ENCODE measurements at places on chromosomes 11 and 22. TPM values are rescaled to one million over a fixed set of nuclear protein-coding genes. Genes with fewer than 3 reads are reported as not detected.

The OR8D1 gene
- total RNA-seq: not detected

The TXNRD2 gene
- total RNA-seq: 53.0 TPM

The CASP12 gene
- total RNA-seq: not detected

The OR52I1 gene
- not detected for total RNA-seq

The FRMD8 gene
- total RNA-seq: 35.5 TPM

The DKK3 gene
- total RNA-seq: 67.3 TPM

The CRYAB gene
- total RNA-seq: 2.4 TPM

The CYP2D6 gene
- not detected for total RNA-seq

The VSIG10L2 gene
- not detected for total RNA-seq

The UBQLNL gene
- not detected for total RNA-seq

All from Caki2 (cell line).